ENCODE measurements at places on chromosomes 5 and 9. TPM values are rescaled to one million over a fixed set of nuclear protein-coding genes. Genes with fewer than 3 reads are reported as not detected.

OR1Q1 gene
- total RNA-seq = not detected

NAA35 gene
- 27.4 TPM for total RNA-seq

RASGEF1C gene
- not detected for total RNA-seq

SMAD5 gene
- total RNA-seq = 67.4 TPM

GABRG2 gene
- 0.43 TPM for total RNA-seq

INSL6 gene
- total RNA-seq = not detected

SPATA6L gene
- 2.5 TPM for total RNA-seq

THG1L gene
- total RNA-seq = 10.2 TPM

CFAP90 gene
- 0.08 TPM for total RNA-seq

TAF7 gene
- 96.9 TPM for total RNA-seq

RMND5B gene
- 24.6 TPM for total RNA-seq

TEX48 gene
- not detected for total RNA-seq

FREM1 gene
- total RNA-seq = 27.7 TPM

GLE1 gene
- 19.5 TPM for total RNA-seq

Data from hepatocyte (in vitro differentiated cells).